ENCODE measurements at places on chromosomes 1 and 21.

DNA sequence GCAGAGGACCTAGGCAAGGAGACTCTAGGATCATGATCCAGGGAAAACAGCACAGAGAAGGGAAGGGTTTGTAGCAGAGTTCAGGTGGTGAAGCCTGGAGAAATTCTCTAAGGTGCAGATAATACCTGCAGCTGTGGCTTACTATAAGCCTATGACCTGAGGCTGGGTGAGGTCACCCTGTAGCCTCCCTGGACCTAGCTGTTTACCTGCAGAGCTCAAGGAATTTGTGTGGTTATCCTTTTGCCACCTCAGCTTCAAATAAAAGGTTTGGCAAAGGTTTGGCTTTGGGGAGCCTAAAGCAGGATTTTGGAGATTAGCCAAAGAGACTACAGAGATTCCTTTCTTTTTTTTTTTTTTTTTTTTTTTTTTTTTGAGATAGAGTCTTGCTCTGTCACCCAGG lies 79.5 kb upstream of the ZNF648 start:
- DNase-seq: no peak

GRCh38 chr1:6953907-6954364 lies 168.7 kb downstream of the CAMTA1 start:
- DNase-seq: no peak

DNA sequence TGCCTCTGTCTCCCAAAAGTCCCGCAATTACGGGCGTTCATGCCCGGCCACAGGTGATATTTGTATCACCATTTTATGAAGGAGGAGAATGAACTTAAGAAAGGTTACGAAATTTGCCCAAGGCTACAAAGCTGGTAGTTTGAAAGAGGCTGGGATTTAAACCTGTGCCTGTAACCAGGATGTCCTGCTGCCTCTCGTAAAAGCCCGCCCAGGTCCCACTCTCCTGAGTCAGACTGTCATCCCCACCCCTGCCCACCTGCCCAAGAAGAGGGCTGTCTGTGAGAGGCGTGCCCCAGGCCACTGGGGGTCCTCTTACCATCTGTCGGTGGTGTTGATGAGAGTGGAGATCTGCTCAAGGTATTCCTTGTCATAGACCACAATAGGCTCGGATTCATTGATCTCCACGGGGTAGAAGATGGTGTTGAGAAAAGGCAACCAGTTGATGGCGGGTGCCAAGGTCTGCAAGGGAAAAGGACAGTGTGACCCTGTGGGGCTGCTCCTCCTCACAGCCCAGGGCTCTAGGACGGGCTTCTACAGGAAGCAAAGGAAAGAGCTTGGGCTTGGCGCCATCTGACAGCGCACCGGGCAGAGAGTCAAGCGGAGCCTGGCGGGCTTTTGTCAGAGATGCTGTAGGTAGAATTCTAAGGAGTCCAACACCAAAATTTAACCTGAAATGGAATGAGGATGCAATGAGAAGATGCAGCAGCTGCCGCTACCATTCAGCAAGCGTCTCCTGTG lies 43.2 kb downstream of the ECE1 start:
- DNase-seq: no peak

DNA sequence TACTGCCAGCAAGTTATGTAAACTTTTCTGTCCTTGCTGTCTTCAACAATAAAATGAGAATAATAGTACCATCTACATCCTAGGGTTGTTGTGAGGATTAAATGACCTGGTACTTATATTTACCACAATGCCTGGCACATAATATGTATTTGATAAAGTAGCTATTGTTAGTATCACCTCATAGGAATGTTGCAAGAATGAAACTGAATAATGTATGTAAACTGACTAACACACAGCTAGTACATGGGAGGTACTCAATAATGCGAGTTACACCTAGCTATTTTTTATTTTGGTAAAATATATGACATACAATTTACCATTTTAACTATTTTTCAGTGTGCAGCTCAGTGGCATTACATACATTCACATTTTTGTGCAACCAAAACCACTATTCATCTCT lies 169.0 kb upstream of the C8B start:
- no peak for DNase-seq

GRCh38 chr1:25173809-25174340 lies 58.4 kb downstream of the SYF2 start:
- DNase-seq: no peak

- no peak for DNase-seq
Observed at GRCh38 chr1:184624626-184625025, 130.0 kb downstream of the EDEM3 start.

DNA sequence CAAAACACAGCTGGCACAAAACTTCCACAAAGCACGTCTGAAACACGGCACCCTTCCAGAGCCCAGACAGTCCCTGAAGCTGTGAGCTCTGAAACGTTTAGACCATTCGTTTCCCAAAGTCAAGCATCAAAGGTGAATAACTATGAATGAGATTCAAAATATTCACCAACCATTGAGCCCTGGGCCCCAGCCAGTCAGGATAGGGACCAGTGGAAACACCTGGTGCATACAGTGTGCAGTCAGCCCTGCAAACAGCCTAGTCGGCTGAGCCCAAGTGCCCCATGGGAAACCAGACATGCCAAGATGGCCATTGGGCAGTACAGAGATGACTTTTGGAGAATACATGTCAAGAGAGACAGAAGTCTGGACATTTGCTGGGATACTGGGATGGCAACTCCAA lies 90.4 kb upstream of the EDN2 start:
- DNase-seq: no peak

- DNase-seq: no peak
Observed at GRCh38 chr21:39888848-39889247, 21.6 kb downstream of the PCP4 start.

GRCh38 chr1:155978973-155979429 lies 654 bp upstream of the ARHGEF2 start:
- no peak for DNase-seq

GRCh38 chr21:42921927-42922326 lies 3.5 kb downstream of the ERVH48-1 start:
- no peak for DNase-seq

GRCh38 chr1:165383067-165383466 lies 26.6 kb upstream of the LMX1A start:
- no peak for DNase-seq

- DNase-seq: peak; percentile 97
Observed at GRCh38 chr1:223142795-223143536, at the start of gene TLR5. TLR5 (minus strand) TSS chr1:223143248; CDS start chr1:223113031, 30,217 bp downstream.

Data from HEK293T (cell line).